ENCODE measurements at places on chromosomes 2 and 18. TPM values are rescaled to one million over a fixed set of nuclear protein-coding genes. Genes with fewer than 3 reads are reported as not detected.
A peak's percentile ranks its signal among the peaks of the same experiment; 100 is the strongest.

CARF gene
- total RNA-seq = 7.0 TPM

DNA sequence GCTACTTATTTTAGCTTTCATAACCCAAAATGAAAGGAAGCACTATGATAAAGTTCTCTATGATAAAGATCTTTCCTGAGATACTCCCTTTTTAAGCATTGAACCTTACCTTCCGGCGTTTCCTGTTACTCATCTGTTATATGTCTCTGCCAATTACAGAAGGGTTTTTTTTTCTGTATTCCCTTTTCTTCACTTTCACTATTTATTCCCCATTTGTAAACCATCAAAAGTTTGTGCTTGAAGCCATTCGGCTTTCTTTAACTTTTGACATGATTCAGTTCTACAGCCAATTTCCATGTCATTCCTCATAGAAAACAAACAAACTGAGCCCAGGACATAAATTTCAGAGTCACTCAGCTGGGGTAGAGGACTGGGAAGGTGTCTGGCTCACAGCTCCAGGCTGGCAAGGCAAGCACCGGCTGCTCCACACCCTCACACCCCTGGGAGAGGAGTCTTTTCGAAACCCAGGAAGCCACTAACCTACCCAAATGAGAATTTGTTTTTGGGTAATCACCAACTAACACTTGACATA is 429.4 kb upstream of the TRIB2 start:
- peak; percentile 38 for DNase-seq

- no peak for DNase-seq
These were observed 51.7 kb downstream of the BOLA3 start for GRCh38 chr2:74096052-74096451.

ACOXL gene
- not detected for total RNA-seq

GRCh38 chr2:25417715-25418369 is 76.1 kb upstream of the DNMT3A start:
- DNase-seq = peak; percentile 41

DNA sequence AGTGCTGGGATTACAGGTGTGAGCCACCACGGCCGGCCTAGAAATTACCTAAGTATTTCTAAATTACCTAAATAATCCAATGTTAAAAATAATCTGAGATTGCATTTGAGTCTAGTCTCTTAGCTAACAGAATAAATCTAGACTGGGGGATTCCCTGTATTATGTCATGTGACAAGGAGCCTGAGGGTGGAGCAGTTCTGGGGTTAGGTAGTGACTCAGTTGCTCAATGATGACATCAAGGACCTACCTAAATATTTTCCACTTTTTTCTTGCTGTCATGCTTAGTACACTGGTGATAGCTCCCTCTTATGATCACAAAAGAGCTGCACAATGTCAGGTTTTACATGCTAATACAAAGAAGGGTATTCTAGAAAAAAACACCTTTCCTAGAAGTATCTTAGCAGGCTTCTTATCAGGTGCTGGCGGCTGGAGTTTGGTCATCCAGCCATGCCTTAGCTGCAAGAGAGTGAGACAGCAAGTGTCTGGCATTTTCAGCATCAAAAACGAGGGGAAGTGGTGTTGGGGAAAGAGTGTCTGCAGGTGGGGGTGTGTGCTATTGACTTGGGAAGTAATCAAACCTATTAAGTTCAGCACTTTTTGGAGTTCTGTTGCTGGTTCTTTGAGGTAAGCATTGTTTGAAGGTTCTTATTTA is 17.5 kb upstream of the CEP192 start:
- no peak for DNase-seq

GCC2 gene
- 15.4 TPM for total RNA-seq

GRCh38 chr2:29080886-29081743 is 6.8 kb upstream of the PCARE start:
- no peak for DNase-seq

- DNase-seq = no peak
These were observed 2.8 kb downstream of the SCLY start for GRCh38 chr2:238063414-238064189.

GRCh38 chr2:206657087-206657486 is 14.8 kb downstream of the FAM237A start:
- DNase-seq = no peak

GRCh38 chr2:2614452-2614851 is 283.4 kb upstream of the MYT1L start:
- DNase-seq = no peak

- no peak for DNase-seq
These were observed 175.4 kb downstream of the ANTXR1 start for GRCh38 chr2:69188182-69188900.

AMER3 gene
- total RNA-seq = not detected

- DNase-seq = no peak
These were observed 255.8 kb downstream of the GLI2 start for GRCh38 chr2:120991441-120991840.

- no peak for DNase-seq
These were observed 166.0 kb downstream of the SEPTIN10 start for GRCh38 chr2:109447776-109448175.

GRCh38 chr2:88126772-88127637 is 857 bp downstream of the FABP1 start:
- DNase-seq = no peak

ESPNL gene
- 0.29 TPM for total RNA-seq

DNA sequence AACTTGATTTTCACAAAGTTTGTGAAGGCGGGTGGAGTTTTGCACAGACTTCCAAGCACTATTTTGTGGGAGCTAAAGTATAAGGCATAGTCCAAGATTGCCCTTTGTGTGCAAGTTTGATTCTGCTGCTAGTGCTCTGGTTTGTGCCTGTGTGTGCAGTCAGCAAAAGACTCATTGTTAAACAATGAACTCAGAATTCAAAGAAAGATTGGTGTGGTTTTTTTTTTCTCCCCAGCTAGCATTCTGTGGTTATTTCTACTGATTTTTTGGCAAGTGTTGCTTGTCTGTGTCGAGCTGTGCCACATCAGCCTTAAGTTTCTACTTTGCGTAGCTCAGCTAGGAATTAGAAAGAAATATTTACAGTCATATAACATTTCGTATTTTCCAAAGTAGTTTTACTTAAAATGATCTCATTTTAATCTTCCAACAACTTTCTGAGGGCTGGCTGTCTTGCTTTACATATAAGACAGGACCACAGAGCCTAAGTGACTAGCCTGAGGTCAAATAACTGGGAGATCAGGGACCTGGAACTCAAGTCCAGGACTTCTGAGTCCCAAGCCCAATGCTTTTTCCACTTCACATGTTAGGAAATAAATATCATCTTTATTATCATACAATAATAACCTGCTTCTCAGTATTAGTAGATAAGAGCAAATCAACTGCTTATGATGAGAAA is 69.8 kb downstream of the BABAM2 start:
- DNase-seq = peak; percentile 88

Measured in A172 (cell line).